ENCODE measurements at places on chromosomes 5 and 9.

- DNase-seq: no peak
Measured at GRCh38 chr5:135069016-135069770, 35.2 kb upstream of the PITX1 start.

GRCh38 chr5:87105577-87105976 lies 162.1 kb upstream of the RASA1 start:
- DNase-seq: no peak

DNA sequence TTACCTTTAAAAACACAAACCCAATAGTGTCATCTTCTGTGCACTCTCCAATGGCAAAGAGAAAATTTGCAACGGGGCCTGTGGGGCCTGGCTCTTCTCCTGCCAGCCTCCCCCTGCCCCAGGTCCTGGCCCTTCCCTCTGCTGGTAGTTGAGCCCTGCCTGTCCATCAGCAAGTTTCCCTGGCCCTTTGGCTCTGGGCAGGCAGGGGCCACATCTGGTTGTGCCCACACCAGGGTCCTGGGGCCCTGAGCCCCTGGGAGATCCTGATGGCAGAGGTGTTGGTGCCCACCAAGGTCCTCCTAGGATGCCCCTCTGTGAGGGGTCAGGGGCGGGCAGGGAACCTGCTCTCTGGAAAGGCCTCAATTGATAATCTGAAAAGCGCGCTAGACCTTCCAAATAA lies 157.3 kb downstream of the DAB2IP start:
- DNase-seq: no peak

DNA sequence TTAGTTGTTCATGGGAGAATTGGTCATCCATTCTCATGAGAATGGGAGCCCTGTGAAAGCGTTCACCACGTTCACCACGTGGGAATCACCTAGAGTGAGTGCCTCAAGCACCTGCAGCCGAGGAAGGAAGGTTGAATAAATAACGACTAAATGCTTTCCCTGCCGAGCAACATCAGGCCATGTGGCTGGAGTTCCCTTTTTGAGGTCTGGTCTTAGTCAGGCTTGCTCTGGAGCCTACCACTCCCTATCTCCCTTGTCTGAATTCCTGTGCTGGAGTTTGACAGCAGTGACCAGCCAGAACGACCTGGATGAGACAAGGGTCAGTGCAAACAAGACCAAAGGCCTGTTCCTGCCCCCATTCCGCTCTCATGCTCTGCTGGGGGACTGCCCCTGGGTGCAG lies 28.5 kb downstream of the KCNMB1 start:
- DNase-seq: no peak

GRCh38 chr5:109483395-109483971 lies 73.7 kb upstream of the PJA2 start:
- no peak for DNase-seq

- DNase-seq: no peak
Measured at GRCh38 chr9:88503081-88503844, 31.7 kb upstream of the NXNL2 start.

DNA sequence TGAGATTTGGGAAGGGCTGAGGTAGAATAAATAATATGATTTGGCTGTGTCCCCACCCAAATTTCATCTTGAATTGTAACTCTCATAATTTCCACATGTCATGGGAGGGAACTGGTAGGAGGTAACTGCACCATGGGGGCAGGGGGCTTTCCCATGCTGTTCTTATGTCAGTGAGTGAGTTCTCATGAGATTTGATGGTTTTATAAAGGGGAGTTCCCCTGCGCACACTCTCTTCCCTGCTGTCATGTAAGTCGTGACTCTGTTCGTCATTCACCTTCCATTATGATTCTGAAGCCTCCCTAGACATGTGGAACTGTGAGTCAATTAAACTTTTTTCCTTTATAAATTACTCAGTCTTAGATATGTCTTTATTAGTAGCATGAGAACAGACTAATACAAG lies 115.5 kb upstream of the STARD4 start:
- peak; percentile 4 for DNase-seq

- DNase-seq: no peak
Measured at GRCh38 chr5:40521108-40521785, 158.5 kb upstream of the PTGER4 start.

DNA sequence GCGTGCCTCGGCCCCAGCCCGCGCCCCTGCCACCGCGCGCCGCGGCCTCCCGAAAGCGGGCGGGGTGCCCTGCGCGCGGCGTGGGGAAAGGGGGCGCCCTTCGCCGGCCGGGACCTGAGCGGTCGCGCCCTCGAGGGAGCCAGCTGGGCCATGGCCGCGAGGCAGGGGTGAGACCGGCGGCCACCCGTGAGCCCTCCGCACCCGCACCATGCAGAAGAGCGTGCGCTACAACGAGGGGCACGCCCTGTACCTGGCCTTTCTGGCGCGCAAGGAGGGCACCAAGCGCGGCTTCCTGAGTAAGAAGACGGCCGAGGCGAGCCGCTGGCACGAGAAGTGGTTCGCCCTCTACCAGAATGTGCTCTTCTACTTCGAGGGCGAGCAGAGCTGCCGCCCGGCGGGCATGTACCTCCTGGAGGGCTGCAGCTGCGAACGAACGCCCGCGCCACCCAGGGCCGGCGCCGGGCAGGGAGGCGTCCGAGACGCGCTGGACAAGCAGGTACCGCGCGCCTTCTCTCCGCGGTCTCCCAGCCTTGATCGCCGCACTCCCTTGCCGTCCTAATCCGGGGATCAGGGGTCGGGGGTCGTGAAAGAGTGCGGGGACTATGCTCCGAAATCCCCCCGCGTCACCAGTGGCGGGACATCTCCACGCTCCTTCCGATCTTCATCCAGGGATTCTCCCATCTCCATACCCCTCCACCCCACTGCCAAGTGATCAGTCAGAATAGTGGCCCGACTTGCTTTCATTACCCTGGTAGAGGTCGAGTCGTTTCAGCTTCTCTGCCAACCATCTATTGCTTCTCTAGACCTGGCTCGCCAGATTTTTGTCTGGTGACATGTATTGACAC lies 590 bp downstream of the RASGRF2 start:
- DNase-seq: peak; percentile 64

DNA sequence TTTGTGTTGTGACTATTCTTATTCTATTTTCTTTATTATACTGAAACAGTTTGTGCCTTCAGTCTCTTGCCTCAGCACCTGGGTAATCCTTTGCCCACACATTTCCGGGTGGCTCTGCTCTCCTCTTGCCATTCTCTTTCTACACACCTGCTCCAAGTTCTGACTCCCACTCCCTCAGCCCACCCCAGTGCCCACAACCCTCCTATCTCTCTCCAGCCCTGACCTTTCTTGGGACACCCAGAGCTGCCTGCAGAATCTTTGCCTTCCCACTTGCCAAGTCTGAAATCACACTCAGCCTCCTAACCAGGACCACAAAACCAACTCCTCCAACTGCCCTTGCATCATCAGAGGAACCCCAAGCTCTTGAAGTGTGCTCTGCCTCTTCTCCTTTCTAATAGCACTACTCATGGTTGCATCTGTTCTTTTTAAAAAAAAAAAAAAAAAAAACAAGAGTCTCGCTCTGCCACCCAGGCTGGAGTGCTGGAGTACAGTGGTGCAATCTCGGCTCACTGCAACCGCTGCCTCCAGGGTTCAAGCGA lies 4.1 kb downstream of the SWI5 start:
- no peak for DNase-seq

DNA sequence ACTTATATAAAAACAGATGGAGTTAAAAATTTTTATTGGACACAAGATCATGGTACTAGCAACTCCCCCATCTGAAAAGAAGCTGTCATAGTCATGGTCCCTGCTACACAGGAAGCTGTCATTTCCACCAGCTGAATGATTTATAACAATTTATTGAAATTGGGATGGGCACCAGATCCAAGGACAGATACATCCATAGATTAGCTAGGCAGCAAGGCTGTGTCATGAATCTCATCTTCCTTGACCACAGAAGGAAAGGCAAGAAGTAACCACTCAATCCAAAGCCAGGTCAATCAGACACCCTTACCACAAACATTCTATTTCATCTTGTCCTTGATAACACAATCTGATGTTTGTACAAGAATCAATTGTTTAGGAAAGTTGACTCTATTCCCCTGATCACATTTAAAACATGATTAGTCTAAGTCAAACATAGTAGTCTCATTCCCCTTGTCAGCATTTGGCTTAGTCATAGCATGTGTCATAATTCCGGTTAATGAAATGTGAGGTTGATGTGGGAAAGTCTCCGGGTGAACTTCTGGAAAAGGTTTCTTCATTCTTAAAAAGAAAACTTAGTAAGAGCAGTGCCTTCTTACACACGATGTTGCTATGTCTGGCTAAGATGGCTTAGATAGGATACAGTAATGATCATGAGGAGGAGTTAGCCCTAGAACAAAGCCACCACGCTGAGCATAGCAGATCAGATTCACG lies 462.6 kb upstream of the PAPPA start:
- no peak for DNase-seq

DNA sequence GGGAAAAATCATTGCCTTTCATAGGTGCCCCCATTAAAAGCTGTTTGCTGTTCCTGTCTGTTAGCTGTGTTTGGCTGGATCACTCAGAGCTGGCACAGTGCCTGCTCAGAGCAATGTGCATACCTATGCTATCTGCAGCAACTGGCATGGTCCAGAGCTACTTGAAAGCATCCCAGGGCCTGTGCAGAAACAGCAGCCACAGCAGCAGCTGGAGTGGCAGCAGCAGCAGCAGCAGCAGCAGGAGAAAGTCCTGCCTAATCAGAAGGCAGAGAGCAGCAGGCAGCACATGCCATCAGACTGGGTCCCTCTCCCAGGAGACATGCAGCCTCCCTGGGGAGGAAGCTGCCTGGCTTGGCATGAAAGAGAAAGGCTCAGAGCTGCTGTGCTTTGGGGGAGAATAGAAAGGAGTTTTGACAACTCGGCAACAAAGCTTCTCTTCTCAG lies 243.8 kb upstream of the WWC1 start:
- DNase-seq: no peak

DNA sequence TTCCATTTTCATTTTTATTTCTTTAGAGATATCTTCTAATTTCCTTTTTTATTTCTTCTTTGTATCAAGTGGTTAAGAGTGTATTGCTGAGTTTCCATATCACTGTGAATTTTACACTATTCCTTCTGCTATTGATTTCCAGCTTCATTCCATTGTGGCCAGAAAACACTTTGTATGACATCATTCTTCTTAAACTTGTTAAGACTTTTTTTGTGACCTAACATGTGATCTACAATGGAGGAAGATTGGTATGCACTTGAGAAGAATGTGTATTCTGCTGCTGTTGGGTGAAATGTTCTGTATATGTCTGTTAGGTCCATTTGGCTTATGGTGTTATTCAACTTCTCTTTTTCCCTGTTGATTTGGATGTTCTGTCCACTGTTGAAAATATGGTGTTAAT lies 274.2 kb upstream of the PUM3 start:
- DNase-seq: no peak

- no peak for DNase-seq
Measured at GRCh38 chr5:121006217-121006616, 542.1 kb downstream of the PRR16 start.

GRCh38 chr9:98929071-98929470 lies 14.6 kb upstream of the COL15A1 start:
- DNase-seq: no peak

GRCh38 chr5:108311682-108312081 lies 70.2 kb downstream of the FBXL17 start:
- no peak for DNase-seq

DNA sequence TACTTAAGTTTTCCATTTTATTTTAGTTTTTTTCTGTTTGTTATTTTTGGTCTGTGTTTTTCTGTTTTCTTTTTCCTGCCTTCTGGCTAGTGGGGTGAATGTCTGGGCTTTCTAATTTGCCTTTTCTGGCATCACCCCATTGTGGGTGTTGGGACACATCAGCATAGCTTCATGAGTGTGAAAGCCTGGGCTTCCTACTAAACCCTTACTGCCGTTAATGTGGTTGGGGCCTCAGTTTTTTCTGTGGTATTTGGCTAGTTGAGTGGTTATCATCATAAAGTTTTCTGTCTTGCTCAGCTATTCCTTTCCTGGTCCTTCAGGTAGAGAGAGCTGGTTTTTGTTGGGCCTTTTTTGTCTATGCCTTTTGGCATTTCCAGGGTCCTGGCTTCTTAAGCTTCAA lies 21.4 kb downstream of the C5orf47 start:
- no peak for DNase-seq

- DNase-seq: no peak
Measured at GRCh38 chr9:5871785-5872184, 18.9 kb upstream of the MLANA start.

GRCh38 chr9:70046274-70047070 lies 2.8 kb downstream of the MAMDC2 start:
- no peak for DNase-seq

GRCh38 chr5:30930736-30931135 lies 262.8 kb upstream of the CDH6 start:
- no peak for DNase-seq

DNA sequence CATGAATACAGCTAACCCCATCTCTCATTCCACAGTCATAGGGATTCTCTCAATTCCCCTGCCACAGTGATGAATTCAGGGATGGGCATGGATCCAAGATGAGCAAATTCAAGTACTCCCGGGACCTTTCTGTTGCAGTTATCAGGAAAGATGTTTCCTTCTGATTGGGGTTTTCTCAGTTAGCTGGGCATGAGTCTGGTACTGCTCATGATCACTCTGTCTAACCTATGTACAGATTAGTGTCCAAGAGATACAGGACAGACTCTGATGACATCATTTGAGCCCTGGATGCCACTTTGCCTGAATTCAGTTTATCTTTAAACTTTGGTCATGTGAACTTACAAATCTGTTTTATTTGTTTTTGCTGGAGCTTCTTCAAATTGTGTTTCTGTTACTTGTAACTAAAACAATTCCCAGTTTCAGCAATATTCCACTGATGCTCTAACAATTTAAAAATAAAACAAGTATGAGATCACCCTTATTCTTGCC lies 257.7 kb upstream of the KLF9 start:
- DNase-seq: no peak

- no peak for DNase-seq
Measured at GRCh38 chr9:138120072-138120471, 242.5 kb downstream of the CACNA1B start.

GRCh38 chr9:6226696-6227095 lies 11.1 kb downstream of the IL33 start:
- DNase-seq: no peak

All from activated naive CD8-positive, alpha-beta T cell treated with anti-CD3 and anti-CD28 coated beads for 36 hours (primary cell).